Caco-2 (cell line): ENCODE measurements at places on chromosomes 1 and 21. TPM values are rescaled to one million over a fixed set of nuclear protein-coding genes. Genes with fewer than 3 reads are reported as not detected.
A peak's percentile ranks its signal among the peaks of the same experiment; 100 is the strongest.

- DNase-seq, result no peak
These were observed 130.7 kb upstream of the PRMT6 start for GRCh38 chr1:106925750-106926149.

- no peak for DNase-seq
These were observed 1622.8 kb upstream of the B3GALT2 start for GRCh38 chr1:194809215-194809614.

DNA sequence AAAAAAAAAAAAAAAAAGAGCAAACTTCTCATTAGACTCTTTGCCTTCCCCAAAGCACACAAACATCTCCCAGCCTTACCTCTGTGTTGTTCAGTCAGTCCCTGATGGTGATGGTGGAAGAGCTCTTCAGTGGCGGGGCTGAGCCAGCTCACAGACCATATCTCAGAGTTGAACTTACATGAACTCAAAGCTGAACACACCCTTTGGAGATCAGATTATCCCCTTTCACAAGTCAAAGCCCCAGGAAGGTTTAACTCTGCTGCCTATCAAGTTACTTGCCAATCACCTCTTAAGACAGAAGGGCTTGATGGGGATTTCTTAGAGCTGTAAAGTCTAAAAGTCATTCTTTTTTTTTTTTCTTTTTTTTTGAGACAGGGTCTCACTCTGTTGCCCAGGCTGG lies 55.2 kb upstream of the L1TD1 start:
- DNase-seq, result no peak

DNA sequence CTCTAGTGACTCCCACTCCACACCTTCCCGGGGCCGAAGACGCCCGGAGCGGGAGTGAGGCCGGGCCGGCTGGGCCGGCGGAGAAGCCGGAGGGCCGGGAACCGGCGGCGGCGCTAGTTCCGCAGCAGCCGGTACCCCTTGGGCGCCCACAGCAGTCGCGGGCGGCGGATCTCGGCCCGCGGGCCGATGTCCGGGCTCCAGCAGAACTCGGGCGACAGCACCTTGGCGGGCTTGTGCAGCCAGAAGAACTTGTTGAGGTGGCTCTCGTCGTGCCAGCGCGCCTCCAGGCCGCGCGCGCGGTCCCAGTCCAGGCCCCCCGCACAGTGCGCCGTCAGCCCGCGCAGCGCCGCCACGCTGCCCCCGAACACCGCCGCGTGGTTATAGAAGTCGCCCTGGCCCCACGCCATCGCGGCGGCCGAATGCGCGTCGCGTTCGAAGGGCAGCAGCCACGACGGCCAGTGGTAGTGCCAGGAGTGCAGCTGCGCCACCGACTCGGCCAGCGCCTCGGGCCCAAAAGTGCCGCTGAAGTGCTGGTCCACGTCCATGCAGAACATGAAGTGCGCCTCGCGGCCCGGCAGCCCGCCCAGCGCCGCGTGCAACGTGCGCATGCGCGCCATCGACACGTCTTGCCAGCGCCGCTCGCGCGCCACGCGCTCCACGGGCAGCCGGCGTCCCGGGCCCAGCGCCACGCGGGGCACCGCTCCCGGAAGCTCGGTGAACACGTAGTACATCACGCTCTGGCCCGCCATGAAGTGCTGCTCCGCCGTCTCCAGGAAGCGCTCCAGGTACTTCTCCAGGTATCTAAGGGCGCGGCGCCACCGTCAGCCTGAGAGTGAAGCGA lies 14.0 kb downstream of the A3GALT2 start:
- DNase-seq, result no peak

- no peak for DNase-seq
These were observed 44.0 kb upstream of the NR5A2 start for GRCh38 chr1:199983531-199983930.

DNA sequence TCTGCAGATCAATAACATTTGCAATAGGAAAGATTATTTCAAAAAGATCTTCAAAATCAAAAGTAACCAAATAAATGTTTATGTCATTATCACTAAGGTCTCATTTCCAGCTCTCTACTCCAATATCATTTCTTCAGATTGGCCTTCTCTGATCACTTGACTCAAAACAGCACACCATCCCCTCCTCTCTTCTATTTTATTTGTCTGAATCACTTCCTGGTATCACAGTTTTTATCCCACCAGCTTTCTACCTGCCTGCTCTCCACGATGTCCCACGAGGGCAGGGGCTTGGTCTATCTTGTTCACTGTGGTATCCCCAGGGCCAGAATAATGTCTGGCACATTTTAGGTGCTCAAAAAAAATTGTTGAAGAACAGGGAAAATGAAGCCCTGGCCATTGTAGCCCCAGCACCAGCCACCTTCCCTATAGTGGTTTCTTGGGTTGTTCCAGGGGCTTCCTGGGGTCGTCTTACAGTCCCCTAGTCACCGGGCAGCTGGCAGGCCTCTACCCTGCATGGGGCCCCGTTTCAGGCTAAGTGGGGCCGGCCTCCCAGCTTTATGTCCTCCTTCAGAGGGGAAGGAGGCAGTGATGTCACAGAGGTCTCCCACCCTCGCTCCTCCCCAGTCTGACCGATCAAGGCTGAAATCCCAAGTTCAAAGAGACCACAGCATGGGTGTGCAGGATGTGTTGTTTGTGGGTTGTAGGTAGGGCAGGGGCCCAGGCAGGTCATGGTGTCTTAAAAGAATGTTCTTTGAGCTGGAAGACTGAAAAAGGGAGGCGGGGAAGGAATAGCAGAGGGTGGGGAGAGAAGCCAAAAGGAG lies 3.5 kb upstream of the PADI1 start:
- DNase-seq, result no peak

DNA sequence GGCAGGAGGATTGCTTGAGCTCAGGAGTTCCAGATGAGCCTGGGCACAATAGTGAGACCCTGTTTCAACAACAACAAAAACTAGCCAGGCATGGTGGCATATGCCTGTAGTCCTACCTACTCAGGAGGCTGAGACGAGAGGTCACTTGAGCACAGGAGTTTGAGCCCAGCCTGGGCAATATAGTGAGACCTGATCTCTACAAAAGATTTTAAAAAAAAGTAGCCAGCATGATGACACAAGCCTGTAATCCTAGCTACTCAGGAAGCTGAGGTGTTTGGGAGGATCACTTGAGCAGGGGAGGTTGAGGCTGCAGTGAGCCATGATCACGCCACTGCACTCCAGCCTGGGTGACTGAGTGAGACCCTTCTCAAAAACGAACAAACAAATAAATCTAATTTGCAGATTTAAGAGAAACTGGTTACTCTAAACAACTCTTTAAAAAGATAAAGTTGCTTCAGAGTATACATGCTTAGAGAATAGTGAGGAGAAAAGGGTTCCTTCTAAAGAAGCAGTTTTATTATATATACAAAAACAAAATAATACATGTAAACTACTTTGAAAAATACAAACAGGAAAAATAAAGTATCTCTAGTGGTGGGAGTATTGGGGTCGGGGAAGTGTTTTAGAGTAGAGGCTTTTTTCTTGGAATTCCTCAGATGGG lies 88.4 kb downstream of the ADCY10 start:
- no peak for DNase-seq

- DNase-seq, result peak; percentile 11
These were observed 158.9 kb upstream of the COA6 start for GRCh38 chr1:234214129-234214910.

- no peak for DNase-seq
These were observed 200.6 kb upstream of the CACYBP start for GRCh38 chr1:174799136-174799479.

GRCh38 chr1:42765832-42766740 lies 742 bp downstream of the P3H1 start:
- peak; percentile 40 for DNase-seq

- DNase-seq, result no peak
These were observed 95.3 kb upstream of the DPH5 start for GRCh38 chr1:101120868-101121267.

DNA sequence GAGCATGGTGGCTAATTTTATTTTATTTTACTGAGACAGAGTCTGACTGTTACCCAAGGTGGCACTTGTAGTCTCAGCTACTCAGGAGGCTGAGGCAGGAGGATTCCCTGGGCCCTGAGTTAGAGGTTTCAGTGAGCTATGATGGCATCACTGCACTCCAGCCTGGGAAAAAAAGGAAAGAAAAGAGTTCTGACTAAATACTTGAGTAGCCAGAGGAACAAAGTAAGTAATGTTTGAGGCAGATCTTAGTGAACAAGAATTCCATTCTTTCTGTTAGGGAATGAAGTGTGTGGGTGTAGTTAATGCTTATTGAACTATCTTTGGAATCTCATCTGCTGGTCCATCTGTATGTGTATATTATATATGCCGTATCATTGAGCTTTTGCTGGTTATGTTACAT lies 13.1 kb upstream of the EVI5 start:
- no peak for DNase-seq

- no peak for DNase-seq
These were observed 20.1 kb downstream of the ANKRD13C start for GRCh38 chr1:70334436-70334835.

DNA sequence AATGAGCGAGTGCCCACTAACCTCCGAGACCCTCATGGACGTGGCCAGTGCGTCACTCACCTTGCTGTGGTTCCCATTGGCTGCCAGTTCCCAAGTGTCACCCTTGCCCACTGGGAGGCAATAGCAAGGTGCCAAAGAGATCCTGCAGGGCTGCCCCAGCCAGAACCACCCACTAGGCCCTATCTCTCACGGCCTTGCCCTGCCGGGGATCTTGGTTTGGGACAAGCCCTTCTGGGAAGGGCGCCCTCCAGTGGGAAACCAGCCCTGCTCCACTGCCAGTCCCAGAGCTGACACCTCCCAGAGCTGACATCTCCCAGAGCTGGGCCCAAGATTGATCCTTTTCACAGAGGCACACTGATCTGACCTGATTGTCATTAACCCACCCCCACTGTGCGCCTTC lies 2.1 kb upstream of the SELENON start:
- peak; percentile 45 for DNase-seq

- no peak for DNase-seq
These were observed 849.1 kb downstream of the USP25 start for GRCh38 chr21:16578912-16579311.

TMEM50A gene
- 79.3 and 86.3 TPM in 2 replicates for total RNA-seq

SLC45A1 gene
- 0.41 and 0.44 TPM in 2 replicates for total RNA-seq

C1QTNF12 gene
- total RNA-seq, result 3.4 and 3.7 TPM in 2 replicates

ISG15 gene
- 55.5 and 63.1 TPM in 2 replicates for total RNA-seq

GPA33 gene
- total RNA-seq, result not detected in 2 replicates
